Activated CD4-positive, alpha-beta T cell treated with anti-CD3 and anti-CD28 coated beads, Interleukin-2, amount 10 ng/mL, durations not matched to agents 7 days and 5 days (primary cell): ENCODE measurements at places on chromosomes 5 and 9. TPM values are rescaled to one million over a fixed set of nuclear protein-coding genes. Genes with fewer than 3 reads are reported as not detected.
A peak's percentile ranks its signal among the peaks of the same experiment; 100 is the strongest.

Gene SPARC
- 1.1 TPM for total RNA-seq

Gene SLC4A9
- total RNA-seq = 0.44 TPM

Gene ADGRV1
- not detected for total RNA-seq

Gene SLC6A3
- total RNA-seq = 0.08 TPM

Gene DAB2
- not detected for total RNA-seq

Gene LCP2
- 309 TPM for total RNA-seq

- no peak overlapping the region for H3K27ac ChIP-seq
- H3K4me3 ChIP-seq = no peak overlapping the region
- peaks cover 12% of the 10 kb centered on the region for H3K27me3 ChIP-seq
- no peaks in the 10 kb centered on the region for H3K4me1 ChIP-seq
- no peaks in the 10 kb centered on the region for H3K36me3 ChIP-seq
- DNase-seq = no peak
Measured at GRCh38 chr5:73989956-73990355, 364.0 kb downstream of the ARHGEF28 start.

- DNase-seq = no peak
- no peak overlapping the region for H3K27ac ChIP-seq
- no peaks in the 10 kb centered on the region for H3K27me3 ChIP-seq
- H3K4me1 ChIP-seq = no peaks in the 10 kb centered on the region
- no peak overlapping the region for H3K4me3 ChIP-seq
- H3K36me3 ChIP-seq = peaks cover 31% of the 10 kb centered on the region
Measured at GRCh38 chr9:113389451-113389850, 11.6 kb downstream of the ALAD start.

GRCh38 chr5:66966439-66966838 is 230.2 kb downstream of the CD180 start:
- no peak overlapping the region for H3K27ac ChIP-seq
- no peak overlapping the region for H3K4me3 ChIP-seq
- no peaks in the 10 kb centered on the region for H3K27me3 ChIP-seq
- no peak for DNase-seq

- H3K27me3 ChIP-seq = no peaks in the 10 kb centered on the region
- no peaks in the 10 kb centered on the region for H3K4me1 ChIP-seq
- H3K27ac ChIP-seq = no peak overlapping the region
Measured at GRCh38 chr9:112809351-112809848, 58.8 kb downstream of the SNX30 start.

- peak overlapping the region; percentile 93 for H3K27ac ChIP-seq
- H3K4me3 ChIP-seq = peak overlapping the region; percentile 94
- H3K27me3 ChIP-seq = no peaks in the 10 kb centered on the region
- H3K36me3 ChIP-seq = peaks cover 7% of the 10 kb centered on the region
- peaks cover 56% of the 10 kb centered on the region for H3K4me1 ChIP-seq
- no peak for DNase-seq
Measured at GRCh38 chr9:113219186-113219936, 1.7 kb downstream of the FKBP15 start.

- peaks cover 3% of the 10 kb centered on the region for H3K4me1 ChIP-seq
- H3K27me3 ChIP-seq = no peaks in the 10 kb centered on the region
- no peak overlapping the region for H3K4me3 ChIP-seq
- no peak overlapping the region for H3K27ac ChIP-seq
Measured at GRCh38 chr9:38032266-38033110, 36.5 kb downstream of the SHB start.

- H3K27ac ChIP-seq = no peak overlapping the region
- H3K4me1 ChIP-seq = peaks cover 5% of the 10 kb centered on the region
- no peak overlapping the region for H3K4me3 ChIP-seq
- no peak for DNase-seq
- no peaks in the 10 kb centered on the region for H3K27me3 ChIP-seq
- peaks cover 69% of the 10 kb centered on the region for H3K36me3 ChIP-seq
Measured at GRCh38 chr5:163475411-163475810, 15.0 kb downstream of the HMMR start.

GRCh38 chr5:10452768-10453331 is 11.2 kb downstream of the ROPN1L start:
- peak; percentile 50 for DNase-seq
- no peaks in the 10 kb centered on the region for H3K27me3 ChIP-seq
- peaks cover 6% of the 10 kb centered on the region for H3K4me1 ChIP-seq
- no peak overlapping the region for H3K4me3 ChIP-seq
- H3K27ac ChIP-seq = no peak overlapping the region
- H3K36me3 ChIP-seq = peaks cover 3% of the 10 kb centered on the region

GRCh38 chr5:5481633-5482032 is 59.2 kb downstream of the ICE1 start:
- H3K36me3 ChIP-seq = peaks cover 42% of the 10 kb centered on the region
- H3K4me3 ChIP-seq = peak overlapping the region; percentile 15
- H3K27me3 ChIP-seq = no peaks in the 10 kb centered on the region
- no peak for DNase-seq
- H3K4me1 ChIP-seq = peaks cover 27% of the 10 kb centered on the region
